ENCODE measurements at places on chromosomes 6 and 20.

GRCh38 chr6:45650524-45651135 lies 272.9 kb upstream of the SUPT3H start:
- no peak for DNase-seq

- no peak for DNase-seq
These were observed 76.3 kb downstream of the MTFR2 start for GRCh38 chr6:136173519-136174507.

- no peak for DNase-seq
These were observed 23.6 kb downstream of the FOXO3 start for GRCh38 chr6:108584323-108584722.

GRCh38 chr20:53655625-53656292 lies 62.1 kb upstream of the ZNF217 start:
- DNase-seq, result no peak

- DNase-seq, result no peak
These were observed 288.4 kb upstream of the JARID2 start for GRCh38 chr6:14957355-14958059.

- no peak for DNase-seq
These were observed 4.4 kb downstream of the GZF1 start for GRCh38 chr20:23366384-23366783.

DNA sequence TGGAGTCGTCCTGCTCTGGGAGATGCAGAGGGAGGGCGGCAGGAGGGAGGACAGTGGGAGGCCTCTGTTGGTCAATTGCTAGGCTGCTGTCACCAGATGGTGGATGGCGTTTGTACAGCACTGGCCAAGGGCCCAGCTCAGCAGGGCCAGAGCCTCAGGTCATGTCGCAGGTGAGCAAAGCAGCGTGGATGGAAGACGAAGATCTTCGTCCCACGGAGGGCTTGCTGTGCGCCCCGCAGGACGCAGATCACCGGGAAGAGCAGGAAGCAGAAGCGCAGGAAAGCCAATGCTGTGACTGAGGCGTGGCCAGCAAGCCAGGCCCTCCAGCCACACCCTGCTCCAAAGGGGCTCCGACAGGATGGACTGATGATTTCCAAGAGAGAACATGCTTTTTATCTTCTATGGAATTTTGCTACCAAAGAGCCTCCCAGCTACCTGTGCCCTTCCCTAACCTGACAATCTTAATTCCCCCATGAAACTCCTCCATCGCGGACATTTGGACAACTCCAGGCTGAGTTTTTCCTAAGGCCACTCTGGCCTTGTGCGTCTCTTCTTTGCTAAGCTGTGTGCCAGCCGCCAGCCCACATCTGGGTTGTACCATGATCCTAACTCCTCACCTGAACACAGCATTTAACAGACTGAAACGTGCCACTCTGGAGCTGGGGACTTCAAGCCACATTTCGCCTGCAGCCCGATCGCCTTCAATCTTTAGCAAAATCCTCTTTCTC lies 3.5 kb upstream of the SLCO4A1 start:
- no peak for DNase-seq

DNA sequence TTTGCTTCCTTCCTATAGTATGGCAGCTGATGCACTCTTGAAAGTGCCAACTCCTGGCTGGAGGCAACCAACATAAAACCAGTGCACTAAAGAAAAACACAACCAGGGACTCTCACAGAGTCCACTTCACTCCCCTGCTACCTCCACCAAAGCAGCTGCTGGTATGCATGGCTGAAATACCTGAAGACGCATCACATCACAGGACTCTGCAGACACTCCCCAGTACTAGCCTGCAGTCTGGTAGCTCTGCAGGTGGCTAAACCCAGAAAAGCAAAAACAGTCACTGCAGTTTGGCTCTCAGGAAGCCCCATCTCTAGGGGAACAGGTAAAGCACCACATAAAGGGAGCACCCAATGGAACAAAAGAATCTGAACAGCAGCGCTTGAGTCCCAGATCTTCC lies 473.0 kb upstream of the SPTLC3 start:
- no peak for DNase-seq

DNA sequence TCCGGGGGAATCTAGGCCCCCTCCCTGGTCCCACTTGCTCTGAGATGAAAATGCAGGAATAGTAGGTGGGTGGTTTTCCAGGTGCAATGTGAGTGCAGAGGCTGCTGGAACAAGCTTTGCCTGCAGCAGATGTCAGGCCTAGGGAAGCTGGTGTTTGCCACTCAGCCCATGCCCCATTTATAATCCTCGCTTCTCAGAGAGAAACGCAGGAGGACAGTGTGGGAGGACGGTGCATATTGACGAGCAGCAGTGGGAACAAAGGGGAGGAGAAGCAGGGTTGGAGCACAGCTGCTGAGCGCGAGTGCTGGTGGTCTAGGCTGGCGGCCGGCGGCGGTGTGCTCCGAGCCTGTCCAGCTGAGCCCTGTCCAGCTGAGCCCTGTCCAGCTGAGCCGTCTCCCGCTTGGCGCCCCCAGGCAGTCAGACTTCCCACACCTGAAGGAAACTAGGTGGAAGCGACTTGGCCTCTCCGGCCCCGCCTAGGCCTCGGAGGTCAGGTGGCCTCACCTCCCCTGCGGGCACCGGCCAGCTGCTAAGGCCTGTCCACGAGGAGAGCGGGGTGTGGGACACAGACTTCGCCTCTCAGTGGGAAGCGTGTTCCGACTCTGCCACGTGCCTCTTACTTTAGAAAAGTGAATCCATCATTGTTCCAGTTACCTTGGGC lies 49.7 kb upstream of the FRMD1 start:
- no peak for DNase-seq

DNA sequence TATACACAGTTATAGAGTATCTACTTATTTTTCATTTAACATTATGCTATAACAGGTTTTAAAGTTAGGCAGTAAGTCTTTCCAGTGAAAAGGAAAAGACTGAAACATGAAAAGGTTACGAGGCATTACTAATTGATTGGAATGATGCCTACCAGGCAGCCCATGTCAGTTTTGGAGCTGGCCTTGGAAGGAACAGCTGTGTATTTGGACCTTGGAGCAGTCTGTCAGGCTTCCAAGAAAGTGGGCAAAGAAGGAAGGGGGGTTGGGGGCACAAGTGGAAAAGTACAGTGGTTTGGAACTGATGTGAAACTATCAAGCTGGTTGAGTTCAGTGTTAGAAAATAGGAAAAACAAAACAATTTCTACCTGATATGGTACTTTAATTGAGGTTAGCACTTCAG lies 41.7 kb downstream of the SLC16A10 start:
- no peak for DNase-seq

DNA sequence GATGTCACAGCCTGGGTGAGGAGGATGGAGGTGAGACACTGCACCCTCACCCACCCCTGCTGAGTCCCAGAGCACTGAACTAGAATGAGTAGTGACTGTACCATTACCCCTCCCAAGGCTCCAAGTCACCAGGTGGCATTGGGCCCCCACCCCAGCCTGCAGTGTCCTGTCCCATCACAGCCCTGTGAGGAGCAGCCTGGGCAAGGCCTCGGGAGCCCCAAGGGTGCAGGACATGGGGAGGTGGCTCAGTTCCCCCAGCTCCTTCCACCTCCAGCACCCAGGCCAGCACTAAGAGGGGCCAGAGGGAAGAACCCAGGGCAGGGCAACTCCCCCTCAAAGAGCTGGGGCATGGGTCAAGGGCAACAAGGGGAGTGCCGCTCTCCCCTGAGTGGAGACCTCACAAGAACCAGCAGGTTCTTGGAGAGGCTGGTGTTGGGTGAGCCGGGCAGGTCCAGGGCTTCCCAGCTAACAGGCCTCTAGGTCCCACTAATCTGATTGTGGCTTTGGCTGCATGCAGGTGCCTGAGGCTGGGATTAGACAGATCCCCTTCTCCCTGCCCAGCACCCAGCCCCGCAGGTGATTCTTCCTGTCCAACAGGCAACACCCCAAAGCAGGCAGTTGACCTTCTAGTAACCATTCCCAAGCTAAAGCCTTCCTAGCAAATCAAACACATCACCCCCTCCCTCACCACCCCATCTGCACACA lies 2.6 kb downstream of the CST4 start:
- DNase-seq, result no peak

DNA sequence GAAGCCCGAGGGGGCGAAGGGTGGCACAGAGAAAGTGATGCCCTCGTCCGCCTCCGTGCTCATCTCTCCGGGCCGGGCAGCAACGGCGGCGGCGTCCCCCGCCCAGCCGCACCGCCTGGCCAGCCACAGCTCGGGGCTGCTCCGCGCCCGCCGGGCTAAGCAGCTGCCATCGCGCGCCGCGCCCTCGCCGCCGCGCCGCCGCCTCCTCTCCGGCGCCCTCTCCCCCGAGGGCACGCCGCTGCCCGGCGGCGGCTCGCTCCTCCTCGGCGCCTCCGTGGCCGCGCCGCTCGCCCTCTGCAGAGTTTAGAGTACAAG lies 225 bp downstream of the MAP3K5 start:
- no peak for DNase-seq

DNA sequence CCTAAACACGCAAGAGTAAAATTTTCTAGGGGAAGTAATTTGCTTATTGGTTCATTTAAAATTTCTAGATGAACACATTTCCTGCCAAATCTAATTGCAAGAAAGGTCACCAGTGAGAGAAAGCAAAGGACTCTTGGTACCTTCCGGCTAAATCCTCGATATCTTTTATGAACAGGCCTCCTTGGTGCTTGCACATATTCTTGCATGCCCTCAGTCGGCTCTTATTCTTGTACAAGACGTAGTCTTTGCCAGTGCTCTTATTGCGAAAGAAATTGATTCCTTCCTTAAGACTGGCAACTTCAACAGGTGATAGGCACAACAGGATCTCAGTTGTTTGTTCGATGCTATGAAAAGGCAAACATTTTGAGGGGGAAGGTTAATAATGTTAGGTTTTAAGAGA lies 141.7 kb upstream of the CARMIL1 start:
- no peak for DNase-seq

DNA sequence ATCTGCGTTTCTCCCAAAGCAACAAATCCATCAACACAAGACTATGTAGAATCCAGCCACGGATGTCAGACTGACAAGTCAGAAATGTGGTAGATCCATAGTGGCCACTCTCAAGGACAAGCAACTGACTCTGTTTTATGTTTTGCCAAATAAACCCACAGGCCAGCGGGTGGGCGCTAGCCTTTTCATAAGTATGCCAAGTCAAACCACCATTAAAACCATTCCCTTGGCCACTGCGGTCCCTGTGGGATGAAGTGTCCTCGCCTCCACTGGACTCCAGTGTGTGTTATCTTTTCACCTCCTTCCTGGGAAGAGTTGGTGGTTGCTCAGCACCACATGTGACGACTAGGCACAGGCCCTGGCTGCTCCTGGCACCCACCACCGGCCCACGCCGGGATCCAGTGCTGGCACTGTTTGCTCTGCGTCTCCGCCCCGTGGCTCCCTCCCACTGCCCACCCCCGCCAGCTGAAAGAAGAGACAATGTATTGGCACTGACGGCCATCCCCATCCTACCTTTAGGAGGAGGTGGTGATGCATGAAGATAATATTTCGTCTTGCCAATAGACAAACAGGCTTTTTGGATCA lies 103.4 kb downstream of the FOXC1 start:
- no peak for DNase-seq

DNA sequence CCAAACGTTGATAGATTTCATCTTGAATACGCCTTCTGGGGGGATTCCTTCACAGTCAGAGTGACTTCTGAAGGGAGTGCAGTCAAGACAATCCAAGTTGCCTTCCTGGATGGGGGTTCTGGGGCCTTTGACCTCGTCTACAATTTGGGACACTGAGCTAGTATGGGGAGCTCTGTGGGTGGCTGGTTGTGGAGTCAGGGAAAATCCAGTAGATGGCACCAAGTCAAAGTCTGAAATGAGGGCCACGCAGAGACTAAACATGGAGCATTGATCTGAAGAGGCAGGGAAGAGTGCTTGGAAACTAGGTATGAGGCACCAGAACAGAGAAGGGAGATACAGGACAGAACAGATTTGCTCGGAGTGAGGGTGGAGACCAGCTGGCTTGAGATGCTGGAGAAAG lies 43.6 kb upstream of the CCN6 start:
- no peak for DNase-seq

DNA sequence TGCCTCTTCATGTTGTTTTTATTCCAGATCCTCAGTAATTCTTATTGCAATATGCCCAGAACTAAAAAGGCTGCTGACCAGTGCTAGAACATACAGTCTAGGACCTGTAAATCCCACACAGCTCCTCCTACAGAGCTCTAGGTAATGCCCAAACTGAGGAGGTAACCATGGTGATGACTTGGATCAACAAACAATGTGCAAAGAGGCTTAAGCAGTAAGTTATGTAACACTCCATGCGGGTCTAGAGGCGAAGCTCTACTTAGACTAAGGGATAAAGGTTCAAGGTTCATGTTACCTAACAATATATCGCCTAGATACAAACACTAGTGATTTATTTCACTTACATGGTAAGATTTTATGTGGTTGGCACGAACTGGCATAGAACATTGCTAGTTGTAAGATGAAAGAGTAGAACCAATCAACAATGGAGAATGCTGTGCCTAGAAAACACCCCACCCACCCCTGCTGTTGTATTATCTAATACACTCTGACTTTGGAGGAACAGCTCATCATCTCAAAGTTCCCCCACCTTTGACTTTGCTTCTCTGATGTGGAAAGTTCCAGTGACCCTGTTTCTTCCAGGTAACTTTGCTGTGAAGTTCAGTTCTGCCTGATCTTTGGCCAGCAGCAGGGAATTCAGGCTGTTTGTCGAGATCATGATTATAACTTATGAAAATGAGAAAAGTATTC lies 242.4 kb downstream of the ALDH8A1 start:
- no peak for DNase-seq

DNA sequence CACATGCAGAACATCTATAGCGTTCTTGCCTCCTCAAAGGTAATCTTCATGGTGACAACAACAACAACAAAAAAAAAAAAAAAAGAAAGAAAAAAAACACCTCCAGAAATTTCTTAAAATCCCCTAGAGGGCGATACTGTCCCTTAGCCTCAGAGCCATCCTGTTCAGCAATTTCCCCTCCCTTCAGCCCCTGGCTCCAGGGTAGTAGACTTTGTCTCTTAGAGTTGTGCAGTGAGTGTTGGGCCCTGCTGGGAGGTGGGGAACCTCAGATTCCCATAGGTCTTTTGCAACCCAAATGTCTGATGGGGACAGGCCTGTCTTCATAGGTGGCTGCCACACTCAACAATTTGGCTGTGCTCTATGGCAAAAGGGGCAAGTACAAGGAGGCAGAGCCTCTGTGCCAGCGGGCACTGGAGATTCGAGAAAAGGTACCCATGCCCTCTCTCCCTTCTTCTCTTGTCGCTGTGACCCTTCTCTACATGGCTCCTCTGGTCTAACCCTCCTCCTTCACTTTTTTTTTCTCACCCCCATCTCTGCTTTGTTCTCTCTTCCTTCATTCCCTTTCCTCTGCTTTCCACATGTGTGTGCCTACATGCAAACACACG lies 6.0 kb upstream of the PTK7 start:
- DNase-seq, result no peak

DNA sequence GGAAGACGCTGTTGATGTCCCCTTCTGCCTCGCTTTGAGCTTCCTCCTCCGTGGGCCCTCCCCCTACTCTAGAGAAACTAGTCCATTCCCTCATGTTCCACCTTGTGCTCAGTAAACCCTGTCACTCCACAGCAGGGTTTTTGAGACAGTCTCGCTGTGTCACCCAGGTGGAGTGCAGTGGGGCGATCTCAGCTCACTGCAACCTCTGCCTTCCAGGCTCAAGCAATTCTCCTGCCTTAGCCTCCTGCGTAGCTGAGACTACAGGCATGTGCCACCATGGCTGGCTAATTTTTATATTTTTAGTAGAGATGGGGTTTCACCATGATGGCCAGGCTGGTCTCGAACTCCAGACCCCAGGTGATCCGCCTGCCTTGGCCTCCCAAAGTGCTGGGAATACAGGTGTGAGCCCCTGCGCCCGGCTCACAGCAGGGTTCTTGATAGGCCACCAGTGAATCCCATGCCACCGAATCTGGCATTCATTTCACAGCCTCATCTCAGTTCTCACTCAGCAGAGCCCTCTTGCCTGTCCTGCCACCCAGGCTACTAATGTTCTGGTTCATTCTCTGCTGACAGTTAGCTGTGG lies 36.0 kb downstream of the PANK2 start:
- DNase-seq, result no peak

- peak; percentile 75 for DNase-seq
These were observed 341.3 kb downstream of the TAF4 start for GRCh38 chr20:61724376-61724775.

Data from RWPE2 (cell line).